Heart left ventricle (tissue), 16 donors: ENCODE measurements at places on chromosomes 6 and 20.
A peak's percentile ranks its signal among the peaks of the same experiment; 100 is the strongest.

- H3K4me3 ChIP-seq, result no peak overlapping the region
- no peaks in the 10 kb centered on the region for H3K4me1 ChIP-seq
- no peaks in the 10 kb centered on the region for H3K36me3 ChIP-seq
These were observed 491.0 kb downstream of the HAO1 start for GRCh38 chr20:7449269-7449668.

GRCh38 chr20:31720486-31721407 is 1.9 kb downstream of the BCL2L1 start:
- peaks cover 13% of the 10 kb centered on the region for H3K36me3 ChIP-seq
- H3K27ac ChIP-seq, result peak overlapping the region; percentile 99
- H3K4me3 ChIP-seq, result peak overlapping the region; percentile 66
- H3K27me3 ChIP-seq, result no peaks in the 10 kb centered on the region
- peaks cover 47% of the 10 kb centered on the region for H3K4me1 ChIP-seq

DNA sequence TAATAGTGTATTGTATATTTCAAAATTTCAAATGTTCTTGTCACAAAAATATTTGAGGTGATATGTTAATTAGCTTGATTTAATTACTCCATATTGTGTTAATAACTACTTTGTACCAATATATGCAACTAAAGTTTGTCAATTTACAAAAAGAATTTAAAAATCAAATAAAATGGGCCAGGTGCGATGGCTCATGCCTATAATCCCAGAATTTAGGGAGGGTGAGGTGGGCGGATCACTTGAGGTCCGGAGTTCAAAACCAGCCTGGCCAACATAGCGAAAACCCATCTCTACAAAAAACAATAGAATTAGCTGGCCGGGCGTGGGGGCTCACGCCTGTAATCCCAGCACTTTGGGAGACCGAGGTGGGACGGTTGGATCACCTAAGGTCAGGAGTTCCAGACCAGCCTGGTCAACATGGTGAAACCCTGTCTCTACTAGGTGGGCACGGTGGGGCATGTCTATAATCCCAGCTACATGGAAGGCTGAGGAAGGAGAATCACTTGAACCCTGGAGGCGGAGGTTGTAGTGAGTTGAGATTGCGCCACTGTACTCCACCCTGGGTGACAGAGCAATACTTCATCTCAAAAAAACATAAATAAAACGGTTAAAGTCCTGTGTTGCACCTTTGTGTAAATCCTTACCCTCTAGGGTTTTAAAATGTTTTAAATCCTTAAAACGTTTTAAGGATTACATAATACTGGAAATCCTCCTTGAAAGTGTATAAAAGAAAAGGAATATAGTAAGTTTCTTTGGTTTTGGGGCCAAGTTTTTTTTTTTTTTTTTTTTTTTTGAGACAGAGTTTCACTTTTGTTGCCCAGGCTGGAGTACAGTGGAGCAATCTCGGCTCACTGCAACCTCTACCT is 4.0 kb downstream of the HSPA1B start:
- DNase-seq, result no peak
- H3K36me3 ChIP-seq, result no peaks in the 10 kb centered on the region
- H3K27ac ChIP-seq, result peak overlapping the region; percentile 94
- H3K4me3 ChIP-seq, result peak overlapping the region; percentile 79

- no peak overlapping the region for H3K27ac ChIP-seq
- no peaks in the 10 kb centered on the region for H3K36me3 ChIP-seq
- no peaks in the 10 kb centered on the region for H3K4me1 ChIP-seq
- H3K4me3 ChIP-seq, result no peak overlapping the region
- no peaks in the 10 kb centered on the region for H3K27me3 ChIP-seq
These were observed 95.7 kb downstream of the SMLR1 start for GRCh38 chr6:130922922-130923321.

DNA sequence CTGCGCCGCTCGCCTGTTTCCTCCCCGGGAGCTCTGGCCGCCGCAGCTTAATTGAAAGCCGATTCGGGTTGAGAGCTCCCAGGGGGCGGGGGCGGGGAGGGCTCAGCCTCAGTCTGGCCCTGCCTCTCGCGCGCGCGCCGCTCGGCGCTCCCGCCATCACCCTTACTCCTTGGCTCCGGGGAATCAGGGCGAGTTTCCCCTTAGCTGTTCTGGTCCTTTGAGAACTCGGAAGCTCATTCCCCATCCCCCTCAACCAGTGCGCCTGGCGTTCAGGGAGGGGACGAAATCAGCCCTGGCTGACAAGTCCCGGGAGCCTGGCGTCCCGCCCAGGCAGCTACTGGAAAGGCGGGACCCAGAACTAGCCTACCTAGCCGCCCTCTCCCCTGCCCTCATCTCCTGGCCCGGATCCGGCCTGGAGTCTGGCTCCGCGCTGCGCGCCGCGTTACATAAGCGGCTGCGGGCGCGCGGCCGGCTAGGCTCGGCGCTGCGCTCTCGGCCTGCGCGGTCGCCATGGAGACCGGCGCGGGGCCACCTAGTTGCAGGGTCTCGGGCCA is 2.8 kb downstream of the SLC12A5 start:
- H3K4me1 ChIP-seq, result no peaks in the 10 kb centered on the region
- DNase-seq, result no peak
- no peak overlapping the region for H3K4me3 ChIP-seq
- H3K27ac ChIP-seq, result no peak overlapping the region
- no peaks in the 10 kb centered on the region for H3K36me3 ChIP-seq
- H3K27me3 ChIP-seq, result peaks cover 55% of the 10 kb centered on the region
